ENCODE measurements at places on chromosomes 16 and 17. TPM values are rescaled to one million over a fixed set of nuclear protein-coding genes. Genes with fewer than 3 reads are reported as not detected.

- no peak for DNase-seq
Observed at GRCh38 chr16:17301593-17302135, 169.1 kb downstream of the XYLT1 start.

DNA sequence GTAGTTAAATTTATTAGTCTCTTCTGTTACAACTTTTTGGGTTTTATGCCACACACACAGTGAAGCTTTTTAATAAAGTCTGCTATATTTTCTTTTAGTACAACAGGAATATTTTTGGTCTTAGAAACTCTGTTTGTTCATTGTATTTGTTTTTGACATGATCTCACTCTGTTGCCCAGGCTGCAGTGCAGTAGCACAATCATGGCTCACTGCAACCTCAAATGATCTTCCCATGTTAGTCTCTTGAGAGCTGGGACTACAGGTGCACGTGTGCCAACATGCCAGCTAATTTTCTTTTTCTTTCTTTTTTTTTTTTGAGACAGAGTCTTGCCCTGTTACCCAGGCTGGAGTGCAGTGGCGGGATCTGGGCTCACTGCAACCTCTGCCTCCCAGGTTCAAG is 27.1 kb downstream of the PPM1D start:
- DNase-seq: no peak

Gene DYNLRB2
- not detected for polyA plus RNA-seq

DNA sequence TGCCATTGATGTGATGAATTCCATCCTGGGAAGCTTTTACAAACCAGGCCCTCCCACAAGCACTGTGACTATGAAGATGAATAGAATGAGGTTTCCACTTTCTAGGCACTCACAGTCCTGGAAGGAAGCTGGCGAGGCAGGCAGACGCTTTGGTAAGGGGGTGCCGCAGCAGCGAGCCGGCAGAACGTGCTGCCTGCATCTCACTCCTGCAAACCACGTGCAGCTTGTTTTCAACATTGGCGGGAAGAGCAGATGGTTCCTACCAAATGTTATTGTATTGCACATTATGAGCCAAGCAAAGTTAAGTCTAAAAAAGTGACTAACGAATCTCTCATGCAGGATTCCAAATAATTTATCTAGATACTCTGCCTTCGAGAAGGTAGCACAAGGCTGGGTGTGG is 3.7 kb upstream of the DNAI2 start:
- DNase-seq: no peak

DNA sequence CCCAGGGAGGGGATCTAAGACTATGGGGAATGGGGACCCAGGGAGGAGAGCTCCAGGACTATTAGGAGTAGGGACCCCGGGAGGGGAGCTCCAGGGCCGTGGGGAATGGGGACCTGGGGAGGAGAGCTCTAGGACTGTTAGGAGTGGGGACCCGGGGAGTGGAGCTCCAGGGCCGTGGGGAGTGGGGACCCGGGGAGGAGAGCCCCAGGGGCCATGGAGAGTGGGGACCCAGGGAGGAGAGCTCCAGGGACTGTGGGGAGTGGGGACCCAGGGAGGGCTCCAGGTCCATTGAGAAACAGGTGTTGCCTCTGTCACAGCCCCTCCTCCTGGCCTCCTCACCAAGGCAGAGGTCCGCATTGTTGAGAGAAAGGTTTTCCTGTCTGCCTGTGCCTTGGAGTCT is 16.0 kb downstream of the MPRIP start:
- DNase-seq: no peak

GRCh38 chr17:48244814-48245213 is 137.2 kb downstream of the SNX11 start:
- no peak for DNase-seq

GRCh38 chr17:1492249-1493206 is at the start of gene MYO1C:
Gene MYO1C (minus strand): TSS chr17:1492686. CDS start chr17:1492487, 199 bp downstream.
- no peak for DNase-seq

- no peak for DNase-seq
Observed at GRCh38 chr16:1151424-1152122, 1.3 kb upstream of the CACNA1H start.

- no peak for DNase-seq
Observed at GRCh38 chr17:69710926-69711325, 296.4 kb downstream of the MAP2K6 start.

Gene SP6
- 0.86 TPM for polyA plus RNA-seq

DNA sequence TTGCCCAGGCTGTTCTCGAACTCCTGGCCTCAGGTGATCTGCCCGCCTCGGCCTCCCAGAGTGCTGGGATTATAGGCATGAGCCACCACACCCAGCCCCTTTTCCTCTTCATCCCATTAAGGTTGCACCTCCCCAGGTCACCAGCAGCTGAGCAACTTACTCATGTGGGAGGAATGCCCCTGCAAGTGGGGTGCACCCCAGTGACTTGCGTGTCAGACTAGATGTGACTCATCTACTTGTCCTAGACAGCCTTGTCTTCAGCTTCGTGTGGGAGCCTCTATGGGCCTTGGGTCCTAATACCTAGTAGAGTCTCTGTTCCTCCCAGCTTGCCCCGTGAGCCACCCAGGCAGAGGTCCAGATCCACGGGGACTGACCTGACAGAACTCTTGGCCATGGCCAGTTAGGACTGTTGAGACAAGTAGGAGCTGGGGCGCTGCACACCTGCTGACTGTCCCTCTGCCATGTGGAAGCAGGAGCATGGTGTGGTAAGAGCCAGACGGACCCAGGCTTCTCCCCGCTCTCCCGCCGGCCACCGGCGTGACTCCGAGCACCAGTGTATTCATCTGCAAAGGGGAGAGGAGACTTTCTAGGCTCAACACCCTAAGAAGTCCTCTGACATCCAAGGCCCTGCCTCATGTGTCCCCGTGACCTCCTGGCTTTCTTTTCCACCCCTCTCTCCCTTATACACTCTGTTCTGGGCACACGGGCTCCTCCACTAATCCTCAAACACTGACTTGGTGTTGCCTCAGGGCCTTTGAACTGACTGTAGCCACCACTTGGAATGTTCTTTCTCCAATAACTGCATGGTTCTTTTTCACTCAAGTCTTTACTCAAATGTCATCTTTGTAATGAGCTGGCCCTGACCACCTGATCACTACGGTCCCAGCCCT is 11.6 kb upstream of the CBX4 start:
- DNase-seq: no peak

Gene MT1E
- 11.9 TPM for polyA plus RNA-seq

DNA sequence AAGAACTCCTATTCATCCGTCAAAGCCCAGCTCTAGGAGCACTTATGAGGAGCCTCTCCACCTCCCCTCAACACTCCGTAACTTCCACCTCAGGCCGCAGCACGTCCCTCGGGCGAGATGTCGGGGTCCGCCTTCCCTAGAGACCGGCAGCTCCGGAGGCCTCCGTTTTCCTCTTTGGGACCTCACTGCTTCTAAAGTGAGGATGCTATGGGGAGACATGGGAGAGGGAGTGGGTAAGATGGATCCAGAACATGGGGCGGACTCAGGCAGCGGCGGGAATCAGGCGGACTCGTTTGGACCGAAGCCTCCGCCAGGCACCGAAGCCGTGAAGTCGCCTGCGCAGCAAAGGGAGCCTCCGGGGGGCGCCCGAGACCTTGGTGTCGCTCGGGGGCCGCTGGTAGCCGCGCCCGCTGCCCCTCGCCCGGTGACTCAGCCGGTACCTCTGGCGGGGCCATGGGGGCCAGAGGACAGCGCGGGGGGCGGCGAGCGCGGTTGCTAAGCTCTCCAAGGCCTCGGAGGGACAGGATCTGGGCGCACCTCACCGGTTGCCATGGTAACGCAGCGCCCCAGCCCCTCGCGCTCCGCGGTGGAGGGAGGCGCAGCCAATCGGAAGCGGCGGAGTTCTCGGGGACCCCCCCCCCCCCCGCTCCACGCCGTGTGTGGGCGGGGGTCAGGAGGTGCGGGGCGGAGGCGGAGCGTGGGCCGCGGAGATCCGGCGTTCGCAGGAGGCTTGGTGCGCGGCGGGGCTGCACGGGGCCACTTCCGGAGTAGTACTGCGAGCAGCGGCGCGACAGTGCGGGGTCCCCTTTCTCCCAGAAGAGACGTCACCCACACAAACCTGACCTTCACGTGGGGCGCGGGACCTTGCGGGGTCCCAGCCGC is 1.3 kb upstream of the HIC1 start:
- peak; percentile 63 for DNase-seq

DNA sequence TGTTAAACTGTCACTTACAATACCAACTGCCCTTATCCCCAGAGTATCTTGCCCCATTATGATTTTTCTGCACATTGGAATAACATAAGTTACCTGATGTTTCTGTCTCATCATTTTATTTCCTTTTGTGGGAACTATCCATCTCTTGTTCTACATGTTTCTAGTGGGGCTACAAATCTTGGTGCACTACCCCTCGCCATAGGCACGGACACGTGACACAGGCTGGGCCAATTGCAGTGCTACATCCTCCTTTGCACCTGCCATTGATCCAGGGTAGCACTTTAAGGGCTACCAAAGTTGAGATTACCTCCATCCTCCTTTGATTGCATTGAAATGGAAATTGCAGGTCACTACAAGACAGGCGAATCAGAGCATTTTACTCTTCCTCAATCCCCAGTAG is 14.2 kb upstream of the SYT17 start:
- no peak for DNase-seq

DNA sequence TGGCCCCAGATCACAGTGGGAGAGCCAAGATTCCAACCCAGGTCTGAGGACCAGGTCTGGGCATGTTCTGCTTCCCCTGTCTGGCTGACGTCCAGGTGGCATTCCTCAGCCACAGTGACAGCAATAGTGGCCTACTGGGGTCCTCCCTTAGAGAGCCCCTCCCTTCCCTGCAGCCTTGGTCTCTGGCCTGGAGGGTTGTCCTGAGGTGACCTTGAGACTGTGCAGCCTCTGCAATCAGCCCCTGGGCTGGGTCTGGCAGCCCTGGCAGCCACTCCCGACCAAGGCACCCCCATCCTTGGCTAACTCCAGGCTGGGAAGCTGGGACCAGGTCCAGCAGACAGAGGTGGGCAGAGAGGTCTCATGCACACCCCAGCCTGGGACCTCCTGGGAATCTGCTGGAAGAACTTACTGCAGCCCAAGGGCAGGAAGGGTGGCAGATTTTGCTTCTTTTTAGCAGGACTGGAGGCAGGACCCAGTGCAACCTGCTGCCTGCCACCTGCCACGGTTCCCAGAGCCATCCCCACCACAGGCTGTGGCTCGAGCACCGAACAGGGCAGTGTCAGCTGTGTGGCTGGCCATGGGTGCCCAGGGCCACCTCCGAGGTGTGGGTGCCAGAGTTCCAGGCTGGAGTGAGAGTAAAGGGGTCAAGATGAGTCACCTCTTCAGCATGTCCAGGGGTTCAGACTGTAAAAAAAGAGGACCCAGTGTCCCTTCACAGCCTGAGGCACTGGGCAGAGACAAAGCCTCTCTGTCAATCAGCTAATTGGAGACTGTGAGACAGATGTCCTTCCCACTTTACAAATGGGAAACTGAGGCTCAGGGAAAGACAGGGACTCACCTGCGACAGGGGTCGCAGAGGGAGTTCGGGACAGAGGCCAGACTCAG is 12.6 kb downstream of the GRB7 start:
- DNase-seq: no peak

Gene FXR2
- polyA plus RNA-seq: 37.0 TPM

- DNase-seq: no peak
Observed at GRCh38 chr16:28830531-28830930, 7.7 kb downstream of the ATXN2L start.

DNA sequence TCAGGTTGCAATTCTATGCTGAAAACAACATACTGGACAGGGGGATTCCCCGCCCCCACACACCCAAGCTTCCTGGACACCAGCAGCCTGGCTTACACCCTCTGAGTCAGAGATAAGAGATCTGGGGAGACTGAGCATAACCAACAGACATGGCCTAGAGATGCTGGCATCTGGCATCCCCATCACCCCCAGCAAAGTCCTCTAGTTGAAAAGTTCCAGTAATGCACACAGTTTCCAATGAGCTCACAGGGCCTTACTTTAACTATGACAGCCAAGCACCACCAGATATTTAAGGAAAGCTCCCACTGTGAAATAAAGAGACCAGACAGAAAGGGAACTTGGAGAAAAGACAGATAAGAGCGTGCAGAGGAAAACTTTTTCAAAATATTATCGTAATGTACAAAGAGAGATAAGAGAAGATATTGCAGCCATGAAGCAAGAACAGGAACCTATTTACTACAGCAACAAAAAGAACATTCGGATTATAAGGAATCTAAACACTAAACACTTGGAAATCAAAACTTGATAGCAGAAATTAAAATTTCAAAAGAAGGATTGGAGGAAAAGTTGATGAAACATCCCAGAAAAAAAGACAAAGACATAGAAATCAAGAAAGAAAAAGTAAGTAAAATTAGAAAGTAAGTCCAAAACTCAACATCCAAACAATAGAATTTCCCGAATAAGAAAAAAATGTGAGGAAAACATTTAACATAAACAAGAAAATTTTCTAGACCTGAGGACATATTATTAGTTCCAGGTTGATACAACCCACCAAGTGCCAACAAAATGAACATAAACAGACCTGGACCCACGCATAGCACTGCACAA is 17.2 kb upstream of the ALOX15 start:
- DNase-seq: no peak

DNA sequence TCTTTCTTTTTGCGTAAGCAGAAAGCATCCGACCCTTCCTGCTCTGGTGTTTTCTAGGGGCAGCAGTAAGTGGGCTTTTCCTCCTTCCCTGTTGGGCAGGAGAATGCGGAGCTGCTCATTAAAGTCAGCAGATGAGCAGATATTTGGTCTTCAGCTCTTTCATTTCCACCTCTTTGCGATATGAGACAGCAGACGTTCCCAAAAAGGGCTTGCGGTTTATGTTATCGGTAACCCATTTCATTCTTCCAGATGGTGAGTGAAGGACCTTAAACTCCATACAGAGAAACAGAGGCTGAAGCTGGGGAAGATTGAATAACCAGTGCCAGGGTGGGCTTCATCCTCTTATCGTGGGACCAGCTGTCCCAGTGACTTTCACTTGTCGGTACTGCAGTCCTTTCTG is 40.7 kb downstream of the KSR1 start:
- DNase-seq: no peak

- no peak for DNase-seq
Observed at GRCh38 chr17:57389473-57389872, 133.2 kb downstream of the MSI2 start.

- no peak for DNase-seq
Observed at GRCh38 chr16:58110571-58111301, 18.4 kb downstream of the CFAP20 start.

GRCh38 chr16:51008607-51009006 is 142.5 kb downstream of the SALL1 start:
- DNase-seq: no peak

GRCh38 chr16:14015948-14016347 is 55.2 kb upstream of the MRTFB start:
- DNase-seq: no peak

Gene TBC1D3G
- polyA plus RNA-seq: not detected

- DNase-seq: peak; percentile 47
Observed at GRCh38 chr17:49880291-49881053, 32.6 kb upstream of the TAC4 start.

Gene CACNG1
- 127 TPM for polyA plus RNA-seq

DNA sequence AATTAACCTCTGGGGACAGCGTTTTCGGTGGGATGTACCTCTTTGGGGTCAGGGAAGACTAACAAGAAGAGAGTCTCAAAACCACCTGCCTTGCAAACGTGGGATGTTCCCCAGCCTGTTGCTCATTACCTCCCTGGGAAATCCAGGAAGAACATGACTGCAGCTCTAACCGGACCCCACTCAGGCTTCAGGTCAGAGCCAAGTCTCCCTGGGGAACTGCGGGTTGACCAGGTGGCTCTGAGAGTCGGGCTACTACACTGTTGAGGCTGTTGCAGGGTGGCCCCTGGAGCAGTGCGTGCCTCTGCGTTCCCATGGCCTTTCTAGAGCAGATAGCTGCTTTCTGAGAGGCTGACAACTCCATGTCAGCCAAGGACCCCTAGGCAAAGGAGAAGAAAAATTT is 309.1 kb downstream of the FOXL1 start:
- DNase-seq: no peak

Gene CHMP6
- polyA plus RNA-seq: 25.8 TPM

GRCh38 chr17:32311028-32311536 is 30.9 kb downstream of the C17orf75 start:
- DNase-seq: peak; percentile 61

Measured in muscle of arm (tissue), 14 donors.